ENCODE measurements at places on chromosomes 3 and 15.

DNA sequence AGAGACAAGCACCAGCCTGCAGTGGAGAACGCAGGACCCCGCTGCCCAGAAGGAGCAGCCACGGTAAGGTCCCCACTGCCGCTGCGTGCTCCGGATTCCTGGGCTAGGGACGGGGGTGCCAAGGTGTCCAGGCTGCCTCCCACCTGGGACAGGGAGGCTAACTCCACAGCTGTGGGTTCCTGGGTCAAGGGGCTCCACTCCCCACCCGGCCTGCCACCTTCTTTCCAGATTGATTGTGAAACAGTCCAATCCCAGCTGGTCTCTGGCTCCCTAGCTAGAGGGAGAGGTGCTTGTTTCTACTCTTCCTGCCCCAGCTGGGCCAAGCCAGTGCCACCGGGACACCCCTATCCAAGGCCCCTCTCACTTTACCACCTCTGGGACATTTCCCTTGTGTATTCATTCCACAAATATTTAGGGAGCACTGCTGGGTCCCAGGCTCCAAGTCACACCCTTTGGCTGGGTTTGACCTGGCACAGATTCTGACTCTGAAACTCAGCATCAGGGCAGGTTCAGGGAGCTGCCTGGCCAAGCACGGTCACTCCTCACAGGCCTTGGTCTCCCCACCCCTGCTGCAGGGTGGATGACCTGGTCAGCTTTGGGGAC is 1.9 kb downstream of the PAK6 start:
- DNase-seq, result no peak

DNA sequence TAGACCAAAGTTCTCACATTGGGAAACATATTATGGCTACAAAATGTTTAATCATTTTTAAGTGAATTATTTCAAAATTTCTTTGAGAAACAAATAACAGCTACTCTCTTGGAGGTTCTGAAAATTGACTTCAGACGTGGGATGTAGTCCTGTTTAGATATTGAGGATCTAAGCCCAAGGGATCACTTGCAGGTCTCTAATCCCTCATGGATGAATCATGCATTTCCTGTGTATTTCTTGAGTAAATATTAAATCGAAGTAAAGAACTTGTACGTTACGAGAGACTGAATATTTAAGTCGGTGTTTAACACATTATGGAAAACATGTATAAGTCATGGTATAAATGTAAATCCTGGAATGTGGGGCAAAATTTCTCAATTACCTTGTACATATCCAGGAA is 119.8 kb downstream of the EPHA3 start:
- DNase-seq, result no peak

- DNase-seq, result no peak
These were observed 630.4 kb upstream of the TBL1XR1 start for GRCh38 chr3:177827511-177828207.

GRCh38 chr15:73946046-73946721 is 19.9 kb downstream of the LOXL1 start:
- DNase-seq, result no peak

- DNase-seq, result no peak
These were observed 215.0 kb upstream of the CDIN1 start for GRCh38 chr15:36364377-36364776.

GRCh38 chr15:69501456-69501855 is 48.8 kb downstream of the RPLP1 start:
- no peak for DNase-seq

- peak; percentile 23 for DNase-seq
These were observed 57.8 kb upstream of the HRH1 start for GRCh38 chr3:11096266-11097139.

DNA sequence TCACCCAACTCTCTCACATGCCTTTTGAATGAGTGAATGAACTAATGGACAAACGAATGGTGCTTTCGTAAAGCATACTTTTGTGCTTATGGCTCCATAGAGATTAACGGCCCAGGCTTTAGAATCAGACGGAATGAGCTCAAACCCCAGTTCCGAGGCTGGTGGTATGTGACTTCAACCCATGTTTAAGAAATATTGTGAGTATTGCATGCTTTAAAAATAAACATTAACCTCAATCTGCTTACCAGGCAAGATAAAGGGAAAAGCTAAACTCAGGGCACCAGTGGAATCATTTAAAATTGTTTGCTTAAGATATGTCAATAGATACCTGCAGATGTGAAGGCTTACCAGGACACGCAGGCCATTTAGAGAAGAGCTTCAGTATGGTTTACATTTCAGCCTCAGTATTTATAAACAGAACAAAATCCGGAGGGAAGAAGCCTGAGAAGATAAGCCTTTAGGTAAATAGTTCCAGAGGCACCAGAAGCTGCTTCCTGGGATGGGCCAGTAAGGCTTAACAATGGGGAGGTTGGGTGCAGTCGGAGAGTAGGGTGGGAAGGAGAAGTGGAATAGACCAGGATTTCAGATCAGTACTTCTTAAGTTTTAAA is 186.4 kb downstream of the ADAMTS9 start:
- no peak for DNase-seq

DNA sequence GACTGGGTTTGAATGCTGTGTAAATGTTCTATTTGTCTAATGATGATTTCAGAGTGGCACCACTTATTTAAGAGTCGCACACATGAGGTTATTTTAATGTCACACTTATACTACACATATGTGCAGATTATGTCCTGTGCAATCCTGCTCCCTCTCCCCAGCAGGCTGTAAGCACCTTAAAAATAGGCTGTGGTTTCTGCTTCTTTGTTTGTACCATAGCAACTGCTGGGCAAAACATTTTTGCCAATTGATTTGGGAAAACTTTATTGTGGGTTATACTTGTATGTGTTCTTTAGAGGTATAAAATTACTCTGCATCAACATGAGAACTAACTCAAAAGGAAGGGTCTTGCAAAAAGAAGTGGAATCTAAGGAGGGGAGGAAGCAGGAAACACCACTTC is 318.5 kb downstream of the NTRK3 start:
- no peak for DNase-seq

DNA sequence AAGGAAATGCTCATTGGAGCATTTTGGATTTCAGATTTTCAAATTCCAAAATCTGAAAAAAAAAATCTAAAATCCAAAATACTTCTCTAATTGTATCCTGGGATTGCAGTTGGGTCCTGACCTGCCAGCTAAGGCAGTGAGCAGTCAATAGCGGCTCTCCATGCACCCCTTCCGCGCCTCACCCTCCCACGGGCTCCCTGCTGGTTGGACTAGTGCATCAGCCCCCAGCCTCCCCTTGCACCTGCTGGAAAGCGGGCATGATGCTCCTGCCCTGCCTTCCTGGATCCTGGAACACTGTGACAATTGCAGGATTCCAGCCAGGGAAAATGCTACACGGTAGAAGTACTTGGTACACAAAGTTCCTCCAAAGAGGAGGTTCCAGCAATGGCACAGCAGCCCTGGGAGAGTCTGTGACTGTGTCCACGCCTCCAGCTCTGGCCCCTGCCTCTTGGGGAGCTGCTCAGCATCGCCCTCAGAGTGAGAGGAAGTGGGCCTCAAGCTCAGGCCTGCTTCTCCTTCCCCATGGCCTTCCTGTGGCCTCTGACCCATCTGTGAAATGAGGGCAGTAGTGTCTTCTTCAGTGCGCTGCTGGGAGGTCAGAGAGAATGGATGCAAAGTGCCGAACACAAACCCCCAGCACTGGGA is 39.5 kb upstream of the CHRNB4 start:
- DNase-seq, result no peak

GRCh38 chr3:172074586-172074985 is 35.2 kb downstream of the FNDC3B start:
- DNase-seq, result no peak

- DNase-seq, result peak; percentile 19
These were observed 173.8 kb upstream of the BCL6 start for GRCh38 chr3:187919048-187919447.

DNA sequence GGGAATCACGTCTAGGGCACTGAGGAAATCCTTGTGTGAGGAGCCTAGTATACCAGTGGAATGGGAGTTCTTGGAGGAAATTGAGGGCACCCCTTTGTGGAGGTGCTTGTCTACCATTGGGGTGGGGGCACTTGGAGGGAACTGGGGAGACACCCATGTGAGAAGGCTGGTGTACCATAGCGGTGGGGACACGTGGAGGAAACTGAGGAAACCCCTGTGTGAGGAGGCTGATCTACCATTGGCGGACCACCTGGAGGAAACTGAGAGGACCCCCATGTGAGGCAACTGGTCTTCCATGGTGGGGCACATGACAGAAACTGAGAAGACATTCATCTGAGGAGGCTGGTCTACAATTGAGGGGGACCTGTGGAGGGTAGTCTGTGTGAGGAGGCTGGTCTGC is 164.5 kb downstream of the FBLN2 start:
- DNase-seq, result no peak

- DNase-seq, result no peak
These were observed 84.3 kb downstream of the FBLN2 start for GRCh38 chr3:13633176-13633575.

GRCh38 chr15:96851613-96852012 is 521.1 kb downstream of the NR2F2 start:
- no peak for DNase-seq

DNA sequence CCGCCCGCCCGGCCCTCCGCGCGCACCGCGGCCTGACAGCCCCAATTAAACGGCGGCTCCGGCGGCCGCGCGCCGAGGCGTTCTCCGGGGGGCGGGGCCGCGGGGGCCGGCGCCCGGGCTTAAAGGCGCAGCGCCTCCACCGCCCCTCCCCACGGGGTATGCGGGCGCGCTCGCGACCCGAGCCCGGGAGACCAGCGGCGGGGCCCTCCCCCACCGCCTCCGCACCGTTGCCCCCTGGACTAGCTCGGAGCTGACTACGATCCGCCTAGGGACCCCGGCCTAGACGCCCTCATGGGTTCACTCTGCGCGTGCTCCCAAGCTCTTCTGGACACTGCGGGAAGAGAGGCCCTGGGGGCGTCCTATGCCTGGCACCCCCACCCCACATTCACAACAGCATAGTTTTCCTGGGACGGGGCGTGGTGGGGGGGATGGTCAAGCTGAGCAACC is at the start of gene DUSP7:
DUSP7 (minus strand) TSS at position 51 of the 447 bp plus-strand sequence. CDS start 205 bp downstream, outside the sequence.
- DNase-seq, result no peak

GRCh38 chr15:26065723-26066122 is 202.6 kb upstream of the ATP10A start:
- no peak for DNase-seq

GRCh38 chr3:67521053-67521646 is 133.3 kb downstream of the SUCLG2 start:
- DNase-seq, result no peak

DNA sequence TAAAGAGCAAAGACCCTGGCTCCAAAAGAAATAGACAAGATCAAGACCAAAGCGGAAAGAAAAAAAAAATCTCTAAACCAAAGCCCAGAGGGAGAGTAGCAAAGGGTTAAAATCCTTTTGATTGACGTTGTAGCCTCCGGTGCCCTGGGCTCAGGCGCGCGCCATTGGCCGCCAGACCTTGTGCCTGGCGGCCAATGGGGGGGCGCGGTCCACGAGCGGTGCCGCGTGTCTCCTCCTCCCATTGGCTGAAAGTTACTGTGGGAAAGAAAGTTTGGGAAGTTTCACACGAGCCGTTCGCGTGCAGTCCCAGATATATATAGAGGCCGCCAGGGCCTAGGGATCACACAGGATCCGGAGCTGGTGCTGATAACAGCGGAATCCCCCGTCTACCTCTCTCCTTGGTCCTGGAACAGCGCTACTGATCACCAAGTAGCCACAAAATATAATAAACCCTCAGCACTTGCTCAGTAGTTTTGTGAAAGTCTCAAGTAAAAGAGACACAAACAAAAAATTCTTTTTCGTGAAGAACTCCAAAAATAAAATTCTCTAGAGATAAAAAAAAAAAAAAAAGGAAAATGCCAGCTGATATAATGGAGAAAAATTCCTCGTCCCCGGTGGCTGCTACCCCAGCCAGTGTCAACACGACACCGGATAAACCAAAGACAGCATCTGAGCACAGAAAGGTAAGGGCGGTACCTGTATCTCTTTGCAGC is at the start of gene HES1:
HES1 (plus strand) TSS at position 343 of the 713 bp plus-strand sequence; CDS start at position 576, 233 bp downstream.
- no peak for DNase-seq

DNA sequence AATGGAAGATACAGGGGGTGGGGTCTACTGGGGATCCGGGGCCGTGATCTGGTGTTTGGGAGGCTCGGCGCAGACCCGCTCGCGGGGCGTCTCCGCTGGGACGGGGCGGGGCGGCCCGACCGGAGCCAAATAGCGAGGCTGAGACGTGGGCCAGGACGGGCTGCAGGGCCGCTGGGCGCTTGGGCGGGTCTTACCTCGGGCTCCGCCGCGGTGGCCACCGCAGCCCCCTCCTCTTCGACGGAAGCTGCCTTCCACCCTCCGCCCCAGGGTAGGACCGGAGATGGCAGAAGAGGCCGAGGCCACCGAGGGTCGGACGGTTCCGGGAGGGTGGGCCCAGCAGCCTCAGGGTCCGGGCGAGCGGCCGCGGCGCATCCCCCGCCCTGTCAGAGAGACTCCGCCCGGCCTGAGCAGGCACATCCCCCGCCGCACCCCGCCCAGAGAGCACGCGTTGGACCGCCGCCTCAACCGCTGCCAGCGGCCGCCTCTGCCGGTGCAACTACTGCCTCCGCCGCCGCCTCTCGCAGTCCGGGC is 399 bp downstream of the MYO9A start:
- DNase-seq, result peak; percentile 31

GRCh38 chr3:154507727-154508126 is 77.7 kb upstream of the GPR149 start:
- no peak for DNase-seq

- no peak for DNase-seq
These were observed 533.3 kb downstream of the FGF12 start for GRCh38 chr3:192194085-192194484.
